Natural killer cell treated with Interleukin-12 subunit alpha and Interleukin-12 subunit beta and Interleukin-15 and Interleukin-18, amount 100 ng/mL, for 72 hours (primary cell): ENCODE measurements at places on chromosomes 13 and 19. TPM values are rescaled to one million over a fixed set of nuclear protein-coding genes. Genes with fewer than 3 reads are reported as not detected.

- no peaks in the 10 kb centered on the region for H3K36me3 ChIP-seq
- H3K27ac ChIP-seq = peak overlapping the region; percentile 20
- no peak for DNase-seq
- H3K4me3 ChIP-seq = no peak overlapping the region
- peaks cover 17% of the 10 kb centered on the region for H3K27me3 ChIP-seq
Measured at GRCh38 chr19:1181606-1182005, 7.5 kb upstream of the SBNO2 start.

GRCh38 chr19:35868823-35869326 is 501 bp downstream of the APLP1 start:
- H3K27me3 ChIP-seq = peaks cover 37% of the 10 kb centered on the region
- no peak overlapping the region for H3K27ac ChIP-seq
- no peak for DNase-seq

DNA sequence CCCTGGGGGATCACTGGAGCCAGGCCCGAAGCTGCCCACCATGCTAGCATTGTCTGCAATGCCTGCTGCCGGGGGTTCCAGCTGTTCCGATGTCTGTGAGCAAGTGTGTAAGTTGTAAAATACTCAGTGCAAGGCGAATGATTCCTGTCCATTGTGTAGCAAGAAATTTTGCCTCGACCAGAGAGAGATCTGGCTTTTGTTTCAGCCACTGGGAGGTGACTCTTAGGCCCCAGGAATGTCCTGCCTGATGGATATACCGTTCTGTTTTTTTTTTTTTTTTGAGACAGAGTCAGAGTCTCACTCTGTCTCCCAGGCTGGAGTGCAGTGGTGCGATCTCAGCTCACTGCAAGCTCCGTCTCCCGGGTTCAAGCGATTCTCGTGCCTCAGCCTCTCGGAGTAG is 7.3 kb upstream of the GADD45B start:
- H3K4me3 ChIP-seq = no peak overlapping the region
- peaks cover 8% of the 10 kb centered on the region for H3K4me1 ChIP-seq
- H3K27ac ChIP-seq = no peak overlapping the region
- no peak for DNase-seq
- H3K36me3 ChIP-seq = no peaks in the 10 kb centered on the region
- H3K27me3 ChIP-seq = no peaks in the 10 kb centered on the region

GRCh38 chr19:55474269-55475265 is 1.9 kb upstream of the ZNF628 start:
- no peaks in the 10 kb centered on the region for H3K36me3 ChIP-seq
- peaks cover 18% of the 10 kb centered on the region for H3K4me1 ChIP-seq
- DNase-seq = no peak
- no peak overlapping the region for H3K4me3 ChIP-seq
- no peaks in the 10 kb centered on the region for H3K27me3 ChIP-seq
- no peak overlapping the region for H3K27ac ChIP-seq

DNA sequence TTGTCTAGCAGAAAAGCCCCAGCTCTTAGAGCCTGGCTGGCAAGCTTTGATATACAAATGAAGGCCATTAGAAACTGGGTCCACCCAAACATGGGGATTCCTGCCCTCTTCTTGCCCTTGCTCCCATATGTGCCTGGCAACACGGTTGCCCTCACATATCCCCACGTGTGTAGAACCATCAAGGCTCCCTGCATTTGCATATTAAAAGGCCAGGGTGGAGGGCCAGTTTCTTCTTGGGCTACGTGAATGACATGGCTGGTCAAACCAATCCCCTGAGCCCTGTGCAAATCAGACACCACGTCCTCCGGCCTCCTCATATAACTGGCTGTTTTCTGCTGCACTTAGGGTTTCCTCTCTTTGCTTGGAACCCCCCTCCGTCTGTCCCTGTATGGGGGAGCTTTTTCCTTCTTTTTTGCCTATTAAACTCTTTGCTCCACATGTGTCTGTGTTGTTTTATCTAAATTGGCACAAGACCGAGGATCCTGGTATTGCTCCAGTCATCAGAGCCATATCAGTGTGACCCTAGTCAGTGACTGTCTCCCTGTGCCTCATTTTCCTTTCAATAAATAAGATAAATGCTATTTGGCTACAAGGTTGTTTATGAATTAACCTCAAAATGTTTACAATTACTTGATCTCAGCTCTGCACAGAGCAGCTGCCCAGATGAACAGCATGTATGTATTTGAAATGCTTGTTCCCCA is 30.3 kb upstream of the CEACAM1 start:
- H3K36me3 ChIP-seq = no peaks in the 10 kb centered on the region
- H3K27ac ChIP-seq = no peak overlapping the region
- no peak for DNase-seq
- H3K4me3 ChIP-seq = no peak overlapping the region
- peaks cover 6% of the 10 kb centered on the region for H3K4me1 ChIP-seq
- H3K27me3 ChIP-seq = peaks cover 22% of the 10 kb centered on the region

The ZNF470 gene
- 2.3 TPM for total RNA-seq

GRCh38 chr19:13400296-13400695 is 106.0 kb downstream of the CACNA1A start:
- no peak overlapping the region for H3K27ac ChIP-seq
- no peaks in the 10 kb centered on the region for H3K36me3 ChIP-seq
- DNase-seq = no peak
- no peak overlapping the region for H3K4me3 ChIP-seq

The TUBA3C gene
- total RNA-seq = not detected

- no peaks in the 10 kb centered on the region for H3K27me3 ChIP-seq
- no peak overlapping the region for H3K27ac ChIP-seq
- peaks cover 6% of the 10 kb centered on the region for H3K36me3 ChIP-seq
Measured at GRCh38 chr13:95146486-95146885, 154.8 kb downstream of the ABCC4 start.

The GARIN5A gene
- total RNA-seq = 1.1 TPM

DNA sequence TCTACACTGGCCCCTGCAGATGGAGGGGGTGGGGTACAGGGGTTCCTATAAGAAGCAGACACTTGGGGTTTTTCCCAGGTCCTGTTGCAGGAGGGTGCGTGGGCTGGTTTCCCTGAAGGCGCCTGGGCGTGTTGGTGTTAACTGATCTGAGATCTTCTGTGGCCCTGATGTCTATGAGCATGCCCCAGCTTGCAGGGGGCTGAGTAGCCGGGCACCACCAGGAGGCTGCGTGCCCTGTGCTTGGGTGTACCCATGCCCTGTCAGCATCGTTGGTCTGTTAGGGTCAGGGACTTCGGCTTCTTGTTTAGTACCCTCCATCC is 45.3 kb downstream of the CAPN12 start:
- H3K36me3 ChIP-seq = no peaks in the 10 kb centered on the region
- H3K4me1 ChIP-seq = peaks cover 58% of the 10 kb centered on the region
- peak overlapping the region; percentile 55 for H3K4me3 ChIP-seq
- peak overlapping the region; percentile 77 for H3K27ac ChIP-seq
- DNase-seq = peak; percentile 85

GRCh38 chr19:19056636-19057275 is 7.0 kb upstream of the SLC25A42 start:
- H3K27ac ChIP-seq = no peak overlapping the region
- DNase-seq = no peak
- no peak overlapping the region for H3K4me3 ChIP-seq
- peaks cover 3% of the 10 kb centered on the region for H3K4me1 ChIP-seq
- no peaks in the 10 kb centered on the region for H3K27me3 ChIP-seq

DNA sequence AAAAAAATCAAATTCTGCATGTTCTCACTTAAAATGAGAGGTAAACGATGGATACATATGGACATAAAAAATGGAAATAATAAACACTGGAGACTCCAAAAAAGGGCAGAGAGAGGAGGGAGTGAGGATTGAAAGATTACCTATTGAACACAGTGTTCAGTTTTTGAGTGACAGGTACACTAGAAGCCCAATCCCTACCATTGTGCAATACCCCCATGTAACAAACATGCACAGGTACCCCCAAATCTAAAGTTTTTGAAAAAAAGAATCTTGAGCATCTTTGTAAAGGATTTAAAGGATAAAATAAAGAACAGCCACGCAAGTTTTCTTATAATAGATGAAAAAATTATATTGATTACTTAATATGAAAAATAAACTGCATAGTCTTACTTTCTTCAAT is 16.7 kb upstream of the CLC start:
- H3K36me3 ChIP-seq = no peaks in the 10 kb centered on the region
- no peaks in the 10 kb centered on the region for H3K4me1 ChIP-seq
- no peak overlapping the region for H3K4me3 ChIP-seq
- peaks cover 37% of the 10 kb centered on the region for H3K27me3 ChIP-seq
- DNase-seq = no peak

- H3K36me3 ChIP-seq = no peaks in the 10 kb centered on the region
- H3K4me3 ChIP-seq = no peak overlapping the region
- no peak for DNase-seq
- H3K27me3 ChIP-seq = peaks cover 9% of the 10 kb centered on the region
- no peaks in the 10 kb centered on the region for H3K4me1 ChIP-seq
- no peak overlapping the region for H3K27ac ChIP-seq
Measured at GRCh38 chr13:98780451-98780850, 28.0 kb upstream of the SLC15A1 start.

The NPHS1 gene
- not detected for total RNA-seq
